ENCODE measurements at places on chromosomes 12 and 14. TPM values are rescaled to one million over a fixed set of nuclear protein-coding genes. Genes with fewer than 3 reads are reported as not detected.

The DNAI7 gene
- 0.67 TPM for total RNA-seq

GRCh38 chr12:105477873-105478272 lies 147.4 kb downstream of the C12orf75 start:
- no peak for DNase-seq

DNA sequence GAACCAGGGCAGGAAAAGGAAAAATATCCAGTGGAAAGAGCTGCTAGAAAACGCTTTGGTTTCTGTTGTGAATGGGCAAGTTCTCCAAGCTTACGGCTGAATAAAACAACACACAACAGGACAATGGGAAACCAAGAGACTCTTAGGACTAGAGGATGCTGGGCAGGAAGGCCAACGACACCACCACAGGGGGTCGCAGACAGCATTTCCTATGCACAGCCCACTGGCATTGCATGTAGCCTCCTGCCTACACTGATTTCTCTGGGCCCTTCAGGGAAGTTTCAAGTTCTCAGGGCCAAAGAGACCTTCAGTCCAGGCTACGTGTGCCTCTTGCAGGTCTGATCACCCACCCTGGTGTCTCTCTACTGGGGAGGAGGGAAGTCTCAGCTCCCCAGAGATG lies 108.0 kb downstream of the RIMBP2 start:
- no peak for DNase-seq

DNA sequence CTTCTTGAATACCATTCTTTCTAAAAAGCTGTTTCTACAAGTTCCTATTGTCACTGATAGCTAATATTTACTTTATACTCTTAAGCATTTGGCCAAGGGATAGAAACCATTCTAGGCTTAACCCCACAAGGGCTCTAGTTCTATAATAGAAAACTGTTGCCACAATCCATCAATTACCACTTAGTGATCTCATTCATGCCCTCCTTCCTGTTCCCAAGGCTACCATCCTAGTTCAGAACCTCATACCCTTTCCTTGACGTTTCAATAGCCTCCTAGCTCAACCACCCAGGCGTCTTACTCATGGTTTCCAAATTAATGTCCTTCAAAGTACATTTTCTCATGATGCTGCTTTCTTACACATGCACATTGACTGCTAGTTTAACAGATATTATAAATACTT lies 493.5 kb downstream of the NAV3 start:
- no peak for DNase-seq

DNA sequence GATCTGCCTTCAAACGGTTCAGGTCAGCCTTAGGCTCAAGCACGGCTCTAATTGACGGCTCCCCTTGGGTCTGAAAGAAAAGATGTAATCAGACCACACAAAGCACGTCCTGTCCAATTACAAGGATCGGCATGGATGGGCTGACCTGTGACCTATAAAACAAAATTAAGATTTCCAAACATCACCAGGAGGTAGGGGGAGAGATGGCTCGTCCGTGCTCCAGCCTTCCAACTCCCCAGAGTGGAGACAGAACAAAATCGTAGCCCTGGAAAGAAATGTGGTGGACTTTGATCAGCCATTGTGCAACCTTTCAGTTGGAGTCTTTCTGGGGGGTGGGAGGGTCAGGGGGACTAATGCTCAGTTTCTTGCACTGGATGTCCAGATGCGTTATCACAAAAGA lies 226.6 kb upstream of the DIO3 start:
- no peak for DNase-seq

- no peak for DNase-seq
Observed at GRCh38 chr12:104611671-104612070, 154.9 kb downstream of the CHST11 start.

All from Caco-2 (cell line).